T1000 (cell line): ENCODE measurements at places on chromosomes 3 and 15.

GRCh38 chr3:173467501-173467900 lies 70.0 kb downstream of the NLGN1 start:
- no peak for DNase-seq

DNA sequence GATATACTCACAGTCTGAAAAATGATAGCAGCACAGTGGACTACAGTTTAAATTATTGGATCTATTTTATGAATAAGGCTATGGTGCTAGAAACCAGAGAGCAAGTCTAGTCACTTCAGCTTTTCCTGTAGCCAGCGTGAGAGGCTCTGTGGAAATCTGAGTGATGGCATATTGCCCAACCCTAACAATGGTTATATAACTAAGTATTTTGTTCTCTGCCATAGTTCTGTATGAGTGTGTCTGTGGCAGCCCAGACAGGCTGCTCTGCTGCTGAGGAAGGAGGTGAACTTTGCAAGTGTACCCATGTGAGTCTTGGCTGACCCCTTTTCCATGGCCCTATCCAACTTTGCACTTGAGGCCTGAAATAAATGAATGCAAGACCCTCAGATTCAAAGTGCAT lies 105.7 kb downstream of the LRTM1 start:
- no peak for DNase-seq

- DNase-seq = no peak
Observed at GRCh38 chr3:13308380-13308801, 111.7 kb downstream of the NUP210 start.

GRCh38 chr3:3504686-3505085 lies 294.5 kb upstream of the LRRN1 start:
- no peak for DNase-seq

DNA sequence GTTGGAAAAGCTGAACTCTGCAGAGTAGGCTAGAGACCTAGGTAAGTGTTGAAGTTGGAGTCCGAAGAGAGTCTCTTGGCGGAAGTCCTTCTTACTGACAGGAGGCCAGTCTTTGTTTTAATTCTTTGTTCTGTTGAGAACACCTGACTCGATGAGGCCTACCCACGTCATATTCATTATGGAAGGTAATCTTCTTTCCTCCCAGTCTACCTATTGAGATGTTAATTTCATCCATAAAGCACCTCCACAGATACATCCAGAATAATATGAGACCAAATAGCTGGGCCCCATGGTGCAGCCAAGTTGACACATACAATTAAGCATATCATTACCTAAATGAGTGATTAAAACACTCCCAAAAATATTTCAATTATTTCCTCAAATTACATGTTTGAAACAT lies 515.5 kb downstream of the CADM2 start:
- DNase-seq = no peak

GRCh38 chr15:48103647-48104046 lies 17.1 kb upstream of the SLC24A5 start:
- DNase-seq = no peak

DNA sequence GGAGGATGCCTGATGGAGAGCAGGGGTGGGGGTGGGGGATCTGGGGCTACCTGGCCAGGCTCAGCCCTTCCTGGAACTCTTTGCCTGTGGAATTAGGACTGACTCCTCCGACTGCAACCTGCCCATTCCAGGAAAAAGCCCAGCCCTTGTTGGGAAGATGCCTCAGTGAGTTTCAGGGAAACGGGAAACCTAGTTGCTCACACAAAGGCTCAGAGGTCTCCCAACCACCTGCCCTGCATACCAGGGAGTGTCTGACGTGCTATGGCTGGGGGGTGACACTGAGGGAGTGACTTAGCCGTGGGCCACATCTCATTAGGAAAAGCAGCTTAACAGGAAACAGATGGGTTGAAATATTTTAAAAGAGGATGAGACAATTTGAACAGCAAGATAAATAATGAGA lies 27.9 kb downstream of the CYP8B1 start:
- no peak for DNase-seq

DNA sequence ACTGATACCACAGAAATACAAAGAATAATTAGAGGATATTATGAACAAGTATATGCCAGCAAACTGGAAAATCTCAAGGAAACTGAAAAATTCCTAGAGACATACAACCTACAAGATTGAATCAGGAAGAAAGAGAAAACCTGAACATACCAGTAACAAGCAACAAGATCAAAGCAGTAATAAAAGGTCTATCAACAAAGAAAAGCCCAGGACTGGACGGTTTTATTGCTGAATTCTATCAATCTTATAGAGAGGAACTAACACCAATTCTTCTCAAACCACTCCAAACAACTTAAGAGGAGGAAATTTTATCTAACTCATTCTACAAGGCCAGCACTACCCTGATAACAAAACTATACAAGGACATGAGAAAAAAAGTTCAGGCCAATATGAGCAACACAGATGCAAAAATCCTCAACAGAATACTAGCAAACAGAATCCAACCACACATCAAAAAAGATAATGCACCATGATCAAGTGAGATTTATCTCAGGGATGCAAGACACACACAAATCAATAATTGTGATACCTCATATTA lies 71.1 kb upstream of the IMPG2 start:
- DNase-seq = no peak

GRCh38 chr3:68483601-68484000 lies 448.7 kb downstream of the TAFA4 start:
- no peak for DNase-seq
